ENCODE measurements at places on chromosomes 3 and 15.

DNA sequence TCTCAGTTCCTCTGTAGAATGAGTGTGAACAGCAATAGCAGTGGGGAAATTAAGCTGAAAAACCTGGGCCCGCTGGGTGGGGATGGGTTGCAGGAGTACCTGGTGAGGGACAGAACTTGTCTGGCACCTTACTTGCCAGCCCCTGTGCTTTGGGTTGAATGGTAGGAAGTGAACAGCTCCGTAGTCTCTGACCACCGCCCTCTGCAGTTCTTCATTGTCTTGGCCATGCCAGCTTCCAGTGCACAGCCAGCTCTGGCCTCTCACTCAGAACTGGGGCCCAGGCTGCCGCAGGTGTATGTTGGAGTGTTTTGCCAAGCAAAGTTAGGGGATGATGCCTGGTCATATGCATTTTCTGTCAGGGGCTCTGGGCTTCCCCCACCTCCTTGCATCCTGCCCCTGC, 14.0 kb upstream of the CHST14 start:
- no peak for DNase-seq

DNA sequence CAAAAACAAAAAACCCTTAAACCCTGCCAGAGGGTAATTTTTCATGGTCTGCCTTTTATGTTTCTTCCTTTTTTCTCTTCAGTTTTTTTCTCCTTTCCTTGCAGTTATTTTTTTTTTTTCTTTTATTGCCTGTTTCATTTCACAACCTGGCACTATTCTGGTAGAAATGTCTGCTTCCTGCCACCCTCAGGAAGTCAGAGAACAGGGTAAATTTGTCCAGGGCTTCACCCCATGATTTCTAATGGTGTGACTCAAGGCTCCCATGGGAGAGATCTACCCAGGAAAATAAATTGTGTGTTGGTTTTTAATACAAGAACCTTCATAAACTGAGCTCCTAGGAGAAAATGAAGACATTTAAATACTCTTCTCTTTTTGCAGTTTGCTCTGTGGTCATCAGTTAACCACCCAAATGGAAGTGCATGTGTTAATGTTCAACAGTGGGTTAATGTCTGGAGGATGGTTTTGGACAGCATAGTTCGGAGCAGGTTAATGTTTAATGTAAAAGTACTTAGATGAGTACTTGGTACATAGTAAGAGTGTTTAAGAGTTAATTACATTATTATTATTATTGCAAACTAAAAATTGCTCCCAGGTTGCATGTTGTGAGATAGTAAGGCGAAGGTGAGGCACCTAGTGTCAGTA, 45.9 kb downstream of the CGNL1 start:
- DNase-seq, result no peak

GRCh38 chr3:61725851-61726333, 164.5 kb downstream of the PTPRG start:
- DNase-seq, result no peak

DNA sequence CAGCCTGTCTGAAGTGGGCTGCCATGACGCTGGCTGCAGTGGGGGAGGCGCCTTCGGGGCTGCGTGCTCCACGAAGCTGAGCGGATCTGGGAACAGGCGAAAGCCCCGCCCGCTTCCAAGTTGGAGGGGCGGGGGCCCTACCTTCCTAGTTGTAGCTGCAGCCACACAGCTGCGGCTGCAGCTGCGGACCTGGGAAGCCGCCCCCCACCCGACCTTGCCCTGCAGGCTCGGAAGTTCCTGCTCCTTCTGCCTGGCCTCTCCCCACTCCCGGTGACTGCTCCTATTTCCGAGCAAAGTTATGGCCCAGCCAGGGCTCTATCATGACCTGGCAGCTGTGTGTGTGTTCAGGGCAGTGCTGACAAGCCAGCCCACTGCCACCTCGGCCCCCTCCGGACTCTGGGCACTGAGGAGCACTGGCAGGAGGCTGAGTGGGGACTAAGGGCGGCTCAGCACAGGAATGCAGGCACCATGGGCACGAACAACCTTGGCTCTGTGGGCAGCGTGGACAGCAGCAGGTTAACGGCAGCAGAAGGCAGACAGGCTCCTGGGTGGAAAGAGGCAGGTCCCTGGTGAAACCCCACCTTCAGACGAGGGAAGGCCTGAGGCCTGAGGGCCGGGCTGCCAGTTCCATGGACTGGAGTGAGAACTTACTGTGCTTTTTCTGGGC, 352.4 kb upstream of the TMCO5A start:
- no peak for DNase-seq

DNA sequence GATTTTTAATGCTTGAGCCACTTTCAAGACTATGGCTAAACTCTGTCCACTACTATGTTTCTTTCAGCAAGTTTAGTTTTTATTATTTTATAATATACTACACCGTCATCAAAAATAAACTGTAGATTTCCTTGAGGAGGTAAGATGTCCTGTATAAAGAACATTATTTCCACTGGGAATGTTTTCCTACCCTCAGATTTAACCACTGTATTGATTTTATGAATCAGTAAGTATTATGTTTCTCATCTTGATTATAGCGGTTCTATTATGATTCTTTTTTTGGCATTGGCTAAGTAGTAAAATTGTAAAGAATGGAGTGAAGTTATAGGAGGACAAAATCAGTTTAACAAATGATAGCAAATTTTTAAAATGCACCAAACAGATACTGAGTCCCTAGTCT, 44.4 kb downstream of the ADAM10 start:
- no peak for DNase-seq

GRCh38 chr3:32577581-32578556, 7.2 kb upstream of the DYNC1LI1 start:
- no peak for DNase-seq

DNA sequence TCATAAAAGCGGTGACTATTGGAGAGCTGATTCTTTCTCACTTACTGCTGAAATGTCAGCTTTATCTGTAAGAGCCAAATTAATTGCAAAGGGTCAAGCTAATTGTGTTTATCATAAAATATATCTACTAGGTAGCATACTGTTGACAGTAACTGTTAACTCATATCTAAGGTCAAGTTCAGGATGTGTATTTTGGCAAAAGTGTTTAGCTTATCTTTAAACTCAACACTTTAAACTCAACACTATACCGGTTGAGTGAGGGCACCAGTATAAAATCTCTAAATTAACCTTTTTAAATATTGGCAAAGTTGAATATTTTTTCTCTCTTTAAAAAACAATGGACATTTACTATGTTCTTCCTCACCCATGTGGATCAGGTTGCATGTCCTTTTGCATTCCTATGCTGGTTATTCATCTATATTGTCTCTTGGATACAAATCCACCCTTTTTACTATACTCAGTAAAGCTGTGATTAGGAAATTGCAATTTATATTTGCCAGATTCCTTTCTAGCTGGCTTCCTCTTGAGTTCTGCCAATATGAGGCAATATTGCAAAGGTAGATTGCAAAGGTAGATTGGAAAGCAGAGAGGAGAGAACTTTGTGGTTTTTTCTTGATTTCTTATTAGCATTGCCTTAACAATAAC, 344.6 kb upstream of the DCBLD2 start:
- no peak for DNase-seq

DNA sequence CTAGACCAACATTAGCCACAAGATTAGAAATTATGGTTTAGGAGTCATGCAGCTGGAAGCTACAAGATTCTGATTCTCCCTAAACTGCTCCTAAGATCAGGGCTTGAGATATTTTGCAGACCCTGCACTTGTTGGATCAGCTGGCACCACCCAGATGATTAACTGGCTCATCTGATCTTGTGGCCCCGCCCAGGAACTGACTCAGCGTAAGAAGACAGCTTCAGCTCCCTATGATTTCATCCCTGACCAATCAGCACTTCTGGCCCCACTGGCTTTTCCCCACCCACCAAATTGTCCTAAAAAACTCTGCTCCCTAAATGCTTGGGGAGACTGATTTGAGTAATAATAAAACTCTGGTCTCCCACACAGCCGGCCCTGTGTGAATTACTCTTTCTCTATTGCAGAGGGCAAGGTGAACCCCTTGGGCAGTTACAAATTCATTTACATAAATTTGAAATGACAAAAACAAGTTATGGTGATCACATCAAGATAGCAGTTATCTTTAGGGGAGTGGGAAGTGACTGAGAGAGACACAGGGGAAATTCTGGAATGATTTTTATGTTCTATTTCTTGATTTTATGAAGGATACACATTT, 76.5 kb downstream of the CD200R1L start:
- DNase-seq, result no peak

DNA sequence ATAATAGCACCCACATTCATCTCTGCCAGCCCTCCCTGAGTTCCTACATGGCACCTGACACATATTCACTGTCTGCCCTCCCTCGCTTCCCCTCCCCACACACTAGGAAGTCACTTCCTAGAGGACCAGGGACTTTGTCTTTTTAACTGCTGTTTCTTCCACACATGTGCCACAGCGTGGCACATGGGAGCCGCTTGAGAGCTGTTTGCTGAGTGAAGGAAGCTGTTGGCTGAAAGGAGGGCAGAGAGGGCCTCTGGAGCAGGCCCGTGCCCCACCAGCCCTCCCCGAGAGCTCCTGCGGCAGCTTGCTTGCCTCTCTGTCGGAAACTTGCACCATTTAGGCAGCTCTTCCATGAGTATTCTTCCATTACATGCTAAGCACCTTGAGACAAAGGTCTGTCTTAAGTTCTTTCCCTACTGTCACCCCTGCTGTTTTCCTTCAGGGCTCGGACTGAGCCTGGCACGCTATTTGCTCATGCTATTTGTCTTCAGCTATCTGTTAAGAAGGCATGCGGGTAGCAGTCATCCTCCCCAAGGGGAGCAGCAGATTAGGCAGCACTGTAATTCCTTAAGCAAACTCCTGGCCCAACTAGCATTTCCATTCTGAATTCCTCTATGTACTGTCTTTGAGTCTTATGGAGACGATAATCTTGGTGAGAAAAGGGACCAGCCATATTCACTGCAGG, 72.2 kb downstream of the CACNA1D start:
- DNase-seq, result no peak

GRCh38 chr3:116161575-116162525, 283.4 kb downstream of the LSAMP start:
- no peak for DNase-seq

GRCh38 chr15:100464256-100464655, 64.5 kb downstream of the CERS3 start:
- DNase-seq, result no peak

- DNase-seq, result no peak
These were observed 243.3 kb upstream of the IGF1R start for GRCh38 chr15:98405013-98405412.

GRCh38 chr3:80559701-80560100, 791.9 kb upstream of the ROBO1 start:
- DNase-seq, result no peak

DNA sequence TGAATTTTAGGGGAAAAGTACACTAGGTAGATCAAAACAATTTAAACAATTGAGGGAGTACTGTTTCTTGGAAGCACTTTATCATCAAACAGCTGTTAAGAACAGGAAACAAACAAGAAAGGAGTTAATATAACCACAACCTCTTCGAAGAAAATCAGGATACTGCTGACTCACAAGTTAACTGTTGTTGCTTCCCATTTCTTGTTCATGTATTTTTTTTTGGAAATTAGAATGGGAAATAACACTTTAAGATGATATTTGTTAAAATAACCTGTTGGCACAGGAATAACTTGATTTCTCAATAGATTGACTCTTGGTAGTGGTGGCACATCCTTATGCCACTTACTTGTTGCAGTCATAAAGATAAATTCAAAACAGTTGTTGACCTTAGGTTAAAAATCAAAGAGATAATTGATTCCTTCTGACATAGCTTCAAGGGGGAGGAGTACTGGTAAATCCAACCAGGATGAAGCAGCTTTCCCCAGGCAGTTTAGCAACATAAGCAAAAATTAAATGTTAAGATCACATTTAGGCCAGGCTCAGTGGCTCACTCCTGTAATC, 3.3 kb downstream of the BNIP2 start:
- no peak for DNase-seq

- DNase-seq, result no peak
These were observed 289.9 kb upstream of the RASGRP1 start for GRCh38 chr15:38854506-38854905.

- no peak for DNase-seq
These were observed 177.0 kb upstream of the TBL1XR1 start for GRCh38 chr3:177374323-177374722.

DNA sequence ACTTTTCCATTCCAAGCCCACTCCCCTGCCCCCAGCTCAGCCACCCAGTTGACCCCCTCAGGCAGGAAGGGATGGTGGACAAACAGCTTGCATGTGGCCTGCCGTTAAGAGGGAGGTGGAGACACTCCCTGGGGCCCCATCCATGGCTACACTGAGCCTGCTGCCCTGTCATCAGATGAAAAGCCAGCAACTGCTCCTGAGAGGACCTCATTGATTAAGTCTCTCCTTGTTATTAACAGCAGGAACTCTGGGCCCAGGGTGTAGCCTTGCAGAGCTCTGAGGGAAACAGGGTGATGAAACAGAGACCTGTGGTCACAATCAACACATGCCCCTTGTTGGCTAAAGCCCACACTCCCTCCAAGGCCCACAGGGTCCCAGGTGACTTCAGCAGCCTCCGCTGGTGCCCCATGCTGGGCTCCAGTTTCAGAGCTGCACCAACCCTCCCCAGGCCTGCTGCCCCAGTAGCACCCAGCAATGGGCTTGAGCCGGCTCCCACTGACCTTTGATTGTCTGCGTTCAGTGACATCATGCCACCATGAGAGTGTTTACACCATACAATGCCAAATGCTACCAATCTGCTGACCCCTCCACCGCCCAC, 22.3 kb upstream of the TLE3 start:
- DNase-seq, result no peak
